Suppressor macrophage treated with lipopolysaccharide for 4 hours (primary cell): ENCODE measurements at places on chromosomes 2 and 18.

- peak; percentile 86 for DNase-seq
These were observed 69.5 kb downstream of the ANTXR1 start for GRCh38 chr2:69082430-69082997.

DNA sequence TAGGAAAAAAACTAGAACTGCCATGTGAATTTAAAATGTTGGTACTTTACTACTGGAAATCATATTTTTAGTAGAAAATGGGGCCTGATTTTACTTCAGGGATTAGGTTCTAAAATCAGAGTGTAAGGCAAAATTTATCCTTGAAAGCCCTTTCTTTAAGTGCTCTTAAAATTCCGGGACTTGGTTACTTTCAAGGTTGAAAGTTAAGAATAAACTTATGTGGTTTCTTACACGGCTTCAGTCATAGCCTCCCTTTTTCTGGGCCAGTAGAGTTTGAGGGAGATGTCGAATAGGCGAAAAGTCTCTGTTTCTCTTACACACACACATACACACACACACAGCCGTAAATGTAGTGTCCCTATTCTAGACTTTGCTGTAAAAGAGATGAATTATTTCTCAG, 13.1 kb downstream of the KCNE4 start:
- DNase-seq: no peak

GRCh38 chr2:104864280-104865095, 10.6 kb downstream of the POU3F3 start:
- DNase-seq: no peak

- peak; percentile 17 for DNase-seq
These were observed 55.9 kb downstream of the FEZ2 start for GRCh38 chr2:36541891-36542595.

- DNase-seq: no peak
These were observed 163.3 kb upstream of the SIX3 start for GRCh38 chr2:44778221-44778654.
